ENCODE measurements at places on chromosomes 4 and X. TPM values are rescaled to one million over a fixed set of nuclear protein-coding genes. Genes with fewer than 3 reads are reported as not detected.

LIMCH1 gene
- total RNA-seq: 8.4 TPM

DCAF12L2 gene
- total RNA-seq: not detected

STK32B gene
- 1.3 TPM for total RNA-seq

AR gene
- total RNA-seq: 11.3 TPM

SPIN3 gene
- total RNA-seq: 7.8 TPM

PAGE5 gene
- total RNA-seq: not detected

METTL14 gene
- total RNA-seq: 23.5 TPM

OPRPN gene
- total RNA-seq: not detected

PRICKLE3 gene
- total RNA-seq: 5.2 TPM

RTL9 gene
- under 0.01 TPM for total RNA-seq

APLN gene
- total RNA-seq: under 0.01 TPM

NAP1L3 gene
- total RNA-seq: 5.5 TPM
